Peyer's patch (tissue), 4 donors: ENCODE measurements at places on chromosomes 12 and 14.
A peak's percentile ranks its signal among the peaks of the same experiment; 100 is the strongest.

GRCh38 chr12:89497005-89497404 lies 27.6 kb downstream of the GALNT4 start:
- DNase-seq: no peak

DNA sequence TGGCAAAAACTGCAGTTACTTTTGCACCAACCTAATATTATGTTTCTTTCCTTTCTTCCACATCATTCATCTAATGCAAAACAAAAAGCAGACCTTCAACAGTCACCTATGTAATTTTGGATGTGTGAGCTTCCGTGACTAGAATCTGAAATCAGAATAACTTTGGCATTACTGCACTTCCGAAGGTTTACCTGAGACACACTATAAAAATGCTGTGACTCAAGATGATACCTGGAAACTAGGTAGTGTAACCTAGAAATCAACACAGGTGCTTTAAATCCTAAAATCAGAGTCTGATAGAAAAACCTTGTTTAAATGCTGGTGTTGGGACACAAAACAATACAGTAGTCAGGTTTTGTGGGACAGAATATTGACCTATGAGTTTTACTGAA lies 2.2 kb downstream of the BTBD7 start:
- no peak for DNase-seq

- DNase-seq: no peak
Measured at GRCh38 chr12:4267704-4268328, 5.7 kb upstream of the CCND2 start.

GRCh38 chr12:93379326-93379980 lies 1.7 kb downstream of the NUDT4 start:
- no peak for DNase-seq

DNA sequence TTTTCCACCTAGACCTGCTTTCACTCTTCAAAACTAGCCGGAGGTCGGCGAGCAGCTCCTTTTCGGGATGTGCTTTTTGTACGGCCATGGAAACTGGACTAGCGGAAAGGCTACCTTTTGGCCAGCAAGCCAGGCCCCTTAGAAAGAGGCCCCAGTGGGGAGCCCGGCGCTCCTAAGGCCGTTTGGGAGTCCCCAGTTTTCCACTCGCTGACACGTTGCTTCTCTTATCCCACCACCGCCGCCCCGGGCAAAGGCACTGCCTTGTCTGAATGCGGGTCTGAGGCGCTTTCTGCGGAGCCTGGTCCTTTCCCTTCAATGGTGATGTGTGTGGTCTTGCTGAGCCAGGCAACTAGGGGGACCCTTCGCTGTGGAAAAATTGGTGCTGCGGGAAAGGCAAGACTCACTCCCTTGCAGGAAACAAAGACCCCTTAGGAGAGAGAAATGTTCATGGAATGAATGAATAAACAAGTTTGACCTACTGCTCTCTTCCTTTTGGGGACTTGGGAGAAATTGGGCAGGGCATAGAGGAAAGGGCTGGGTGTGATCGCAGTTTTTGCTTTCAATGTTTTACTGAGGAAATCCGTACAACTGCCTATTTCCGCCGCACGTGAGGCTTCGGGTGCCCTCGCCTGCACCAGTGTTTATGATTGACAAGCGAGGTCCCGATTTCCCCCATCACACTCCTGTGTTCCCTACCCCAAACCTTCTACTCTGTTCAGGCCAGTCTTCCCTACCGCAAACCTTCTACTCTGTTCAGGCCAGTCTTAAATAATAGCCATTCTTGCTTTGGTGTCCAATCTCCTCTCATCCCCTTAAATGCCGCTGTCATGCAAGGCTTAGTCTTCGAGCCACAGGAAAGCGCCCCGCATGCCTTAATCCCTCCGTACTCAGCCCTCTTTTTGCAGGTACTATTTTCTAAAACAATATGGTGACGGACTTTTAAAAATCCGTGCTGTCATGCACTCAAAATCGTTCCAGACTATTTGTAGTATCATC lies 1.0 kb upstream of the SLC38A2 start:
- peak; percentile 70 for DNase-seq

GRCh38 chr14:94571950-94572349 lies 9.3 kb upstream of the SERPINA5 start:
- DNase-seq: peak; percentile 24

DNA sequence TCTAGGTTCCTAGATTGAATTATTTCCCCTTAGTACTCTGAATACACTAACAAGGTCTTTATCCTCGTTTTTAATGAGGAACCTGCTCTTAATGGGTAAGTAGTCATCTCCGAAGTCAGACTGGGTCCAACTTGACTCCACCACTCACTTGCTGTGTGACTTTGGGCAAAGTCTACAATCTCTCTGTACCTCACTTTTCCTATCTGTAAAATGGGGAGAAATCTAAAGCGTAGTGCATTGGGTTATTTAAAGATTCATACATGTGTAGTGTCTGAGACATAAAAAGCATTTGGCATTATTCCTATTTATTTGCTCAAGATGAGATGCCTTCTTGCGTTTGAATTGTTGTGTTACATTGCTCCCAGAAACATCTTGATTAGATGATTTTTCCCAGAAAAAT lies 51.5 kb downstream of the GTF2A1 start:
- no peak for DNase-seq

- no peak for DNase-seq
Measured at GRCh38 chr14:97166497-97166896, 369.3 kb downstream of the VRK1 start.

- no peak for DNase-seq
Measured at GRCh38 chr12:94290353-94290752, 142.0 kb downstream of the PLXNC1 start.

GRCh38 chr14:56271970-56272369 lies 153.8 kb downstream of the PELI2 start:
- no peak for DNase-seq

DNA sequence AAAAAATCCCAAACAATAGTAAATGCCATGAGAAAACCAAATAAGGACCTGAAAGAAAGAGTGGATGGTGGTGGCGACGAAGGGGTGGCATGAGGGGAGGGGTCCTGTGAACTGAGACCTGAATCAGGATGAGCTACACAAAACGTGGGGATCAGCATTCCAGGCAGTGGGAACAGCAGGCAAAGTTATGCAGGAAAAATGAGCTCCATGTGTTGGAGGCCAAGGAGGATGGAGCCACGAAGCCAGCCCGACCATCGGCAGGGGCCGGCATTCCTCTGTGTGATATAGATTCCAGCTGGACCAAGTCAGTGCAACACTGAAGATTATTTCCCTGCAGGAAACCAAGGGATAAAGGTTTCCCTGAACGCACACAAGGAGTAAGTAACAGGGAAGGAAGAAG lies 7.1 kb downstream of the ADGRD1 start:
- DNase-seq: no peak

- DNase-seq: no peak
Measured at GRCh38 chr12:4191642-4192041, 81.9 kb upstream of the CCND2 start.

GRCh38 chr14:84622357-84622756 lies 907.6 kb upstream of the FLRT2 start:
- DNase-seq: no peak

GRCh38 chr14:31194095-31194494 lies 13.5 kb downstream of the HECTD1 start:
- no peak for DNase-seq

DNA sequence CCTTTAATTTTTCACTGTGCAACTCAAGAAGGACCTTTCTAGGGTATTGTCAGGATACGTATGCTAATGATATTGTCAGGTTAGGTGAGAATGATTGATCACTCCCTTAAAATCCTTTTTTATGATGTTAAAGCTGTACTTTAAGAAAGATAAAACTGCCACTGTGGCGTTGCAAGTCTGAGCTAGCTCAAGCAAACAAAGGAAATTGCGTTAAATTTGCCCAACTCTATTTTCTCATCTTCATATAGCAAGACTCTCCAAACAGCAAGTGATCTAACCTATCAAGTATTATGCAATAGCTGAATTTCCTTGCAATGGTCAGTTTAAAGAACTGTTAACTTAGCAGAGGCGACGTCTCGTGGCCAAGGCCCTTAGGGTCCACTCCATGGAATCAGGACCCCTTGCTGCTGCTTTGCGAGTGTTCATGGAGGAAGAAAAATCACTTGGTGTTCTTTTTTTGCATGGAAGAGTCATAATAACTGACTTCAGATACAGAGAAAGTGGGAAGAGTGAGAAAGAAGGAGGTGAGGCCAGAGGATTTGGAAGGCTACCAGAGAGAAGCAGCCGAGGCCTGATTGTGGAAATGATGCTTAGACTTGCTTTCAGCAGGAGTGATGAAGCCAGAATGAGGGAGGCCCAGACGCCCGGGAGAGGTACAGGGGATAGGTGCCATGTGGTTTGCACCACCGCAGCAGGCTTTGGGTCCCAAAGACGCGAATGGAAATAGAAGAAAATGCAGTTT lies 2.5 kb downstream of the TRAF3 start:
- no peak for DNase-seq

- DNase-seq: no peak
Measured at GRCh38 chr14:91341751-91342154, 75.9 kb downstream of the CCDC88C start.

DNA sequence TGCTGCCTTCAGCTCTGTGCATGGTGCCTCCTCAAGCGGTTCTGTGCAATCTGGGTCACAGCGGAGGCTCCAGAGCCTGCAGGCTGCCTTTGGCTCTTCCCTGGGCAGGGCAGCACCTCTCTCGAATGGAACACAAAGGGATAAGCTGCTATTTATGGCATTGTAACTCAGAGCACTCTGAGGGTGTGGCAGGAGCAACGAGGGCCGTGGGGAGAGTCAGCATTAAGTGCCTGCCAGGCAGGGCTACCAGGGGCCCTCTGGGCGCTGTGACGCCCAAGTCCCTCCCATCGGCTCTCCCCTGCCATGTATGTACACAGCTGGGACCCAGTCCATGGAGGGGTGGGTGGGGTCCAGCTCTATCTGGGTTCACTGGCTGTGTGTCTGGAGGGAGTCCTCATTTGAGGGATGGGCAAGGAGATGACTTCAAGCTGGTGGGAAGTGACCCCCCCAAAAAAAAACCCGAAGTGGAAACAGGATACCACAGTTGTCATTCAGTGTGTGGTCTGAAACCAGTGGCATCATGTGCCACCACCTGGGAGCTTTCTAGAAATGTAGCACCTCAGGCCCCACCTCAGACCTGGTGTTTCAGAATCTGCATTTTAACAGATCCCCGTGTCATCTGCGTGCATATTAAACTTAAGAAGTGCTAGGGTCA lies 44.0 kb upstream of the OAS1 start:
- no peak for DNase-seq

DNA sequence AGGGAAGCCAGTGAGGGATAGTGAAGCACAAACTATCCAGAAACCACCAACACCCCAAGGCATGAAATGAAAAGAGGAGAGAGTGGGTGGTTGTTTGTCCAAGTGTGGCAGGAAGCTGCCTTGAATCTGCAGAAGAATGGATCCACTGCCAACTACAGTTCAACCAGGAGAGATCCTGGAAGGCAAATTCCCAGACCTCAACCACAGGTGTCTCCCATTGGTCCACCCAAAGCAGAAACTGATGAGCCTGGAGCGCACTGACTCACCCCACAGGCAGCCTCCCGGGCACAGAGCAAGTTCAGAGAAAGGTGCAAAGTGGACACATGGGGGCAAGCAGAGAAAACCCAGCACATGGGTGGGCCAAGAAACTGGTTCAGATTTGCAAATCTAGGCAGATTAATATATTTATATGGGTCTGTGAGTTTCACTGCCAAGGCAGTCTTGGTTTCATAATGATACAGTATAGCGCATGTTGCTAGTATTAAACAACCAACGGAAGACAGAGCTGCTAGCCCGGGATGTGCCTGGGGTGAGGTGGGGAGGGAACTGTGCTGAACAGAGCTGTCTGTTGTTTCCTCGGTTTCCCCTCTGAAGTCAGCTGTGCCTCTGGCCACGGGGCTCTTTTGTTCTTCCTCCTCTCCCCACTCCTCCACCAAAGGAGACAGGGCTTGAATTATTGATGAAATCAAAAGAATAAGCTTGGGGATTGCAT lies 416.2 kb upstream of the CCDC196 start:
- DNase-seq: no peak

DNA sequence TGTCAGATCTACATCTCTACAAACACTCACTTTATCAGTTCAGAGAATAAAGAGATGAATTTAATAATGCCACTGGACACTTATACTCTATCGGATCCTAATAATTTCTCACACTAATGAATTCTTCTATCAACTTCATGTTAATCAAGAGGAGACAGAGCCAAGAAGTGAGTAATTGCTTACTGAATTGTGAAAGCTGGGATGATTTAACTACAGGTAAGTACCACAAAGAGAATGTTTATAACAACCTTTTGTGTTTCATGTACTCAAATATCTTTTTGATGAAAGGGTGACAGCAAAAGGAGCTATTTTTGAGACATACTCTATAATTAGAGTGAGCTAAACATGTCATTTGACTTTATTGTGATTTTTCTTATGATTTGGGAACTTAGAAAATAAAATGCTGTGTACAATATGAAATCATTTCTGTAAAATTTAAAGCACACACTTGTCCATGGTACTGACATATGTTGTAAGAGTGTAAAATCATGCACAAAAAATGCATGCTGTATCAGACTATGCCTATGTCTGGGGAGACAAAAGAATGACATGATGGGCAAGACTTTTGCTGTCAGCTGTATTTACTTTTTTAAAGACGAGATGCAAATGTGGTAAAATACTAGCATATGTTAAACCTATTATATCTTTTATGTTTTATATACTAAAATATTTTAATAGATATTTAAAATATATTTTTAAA lies 361.2 kb downstream of the CCER1 start:
- DNase-seq: no peak

GRCh38 chr14:71753976-71754375 lies 178.3 kb upstream of the RGS6 start:
- no peak for DNase-seq

- no peak for DNase-seq
Measured at GRCh38 chr14:93676416-93676958, 111.8 kb downstream of the PRIMA1 start.

GRCh38 chr14:64701660-64702059 lies 2.6 kb upstream of the PLEKHG3 start:
- no peak for DNase-seq

DNA sequence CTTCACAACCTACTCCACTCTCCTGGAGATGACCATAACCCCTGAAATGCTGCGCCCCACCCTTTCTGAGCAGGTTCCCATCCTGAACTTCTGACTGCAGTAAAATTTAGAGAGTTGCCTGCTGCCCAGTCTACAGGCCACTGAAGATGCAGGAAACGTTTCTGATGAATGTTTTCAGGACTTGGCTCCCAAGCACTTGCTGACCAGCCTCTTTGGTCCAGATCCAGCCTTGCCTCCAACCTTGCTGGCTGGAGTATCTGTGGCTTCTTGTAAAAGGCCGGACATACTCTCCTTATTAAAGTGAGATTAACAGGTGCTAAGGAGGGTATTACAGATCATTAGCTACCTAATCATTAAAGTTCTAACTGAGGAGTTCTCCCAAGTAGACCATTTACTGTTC lies 70.3 kb upstream of the STXBP6 start:
- no peak for DNase-seq

DNA sequence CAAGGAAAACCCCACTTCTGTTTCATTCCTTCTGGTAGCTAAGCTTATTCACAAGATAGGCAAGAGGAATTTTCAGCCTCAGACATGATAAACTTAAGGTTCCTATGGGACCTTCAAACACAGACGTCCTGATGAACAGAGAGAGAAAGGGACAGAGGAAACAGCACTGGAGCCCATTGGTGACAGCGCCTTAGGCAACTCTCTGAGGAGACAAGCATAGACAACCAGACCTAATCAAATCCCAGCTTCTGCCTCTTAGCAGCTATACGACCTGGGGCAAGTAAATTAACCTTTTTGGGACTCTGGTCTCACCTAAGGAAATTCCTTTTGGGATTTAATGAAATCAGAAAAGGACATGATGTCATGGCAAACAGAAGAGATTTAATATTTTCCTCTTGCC lies 33.3 kb downstream of the TMCC3 start:
- DNase-seq: no peak

- DNase-seq: peak; percentile 94
Measured at GRCh38 chr12:95003213-95003920, at the start of gene NDUFA12. TSS of gene NDUFA12 (minus strand) at chr12:95003697. CDS start at chr12:95003680, 17 bp downstream.
